ENCODE measurements at places on chromosomes 5 and 9.
A peak's percentile ranks its signal among the peaks of the same experiment; 100 is the strongest.

GRCh38 chr9:69829484-69829883, 8.9 kb downstream of the CFAP95 start:
- DNase-seq = no peak

DNA sequence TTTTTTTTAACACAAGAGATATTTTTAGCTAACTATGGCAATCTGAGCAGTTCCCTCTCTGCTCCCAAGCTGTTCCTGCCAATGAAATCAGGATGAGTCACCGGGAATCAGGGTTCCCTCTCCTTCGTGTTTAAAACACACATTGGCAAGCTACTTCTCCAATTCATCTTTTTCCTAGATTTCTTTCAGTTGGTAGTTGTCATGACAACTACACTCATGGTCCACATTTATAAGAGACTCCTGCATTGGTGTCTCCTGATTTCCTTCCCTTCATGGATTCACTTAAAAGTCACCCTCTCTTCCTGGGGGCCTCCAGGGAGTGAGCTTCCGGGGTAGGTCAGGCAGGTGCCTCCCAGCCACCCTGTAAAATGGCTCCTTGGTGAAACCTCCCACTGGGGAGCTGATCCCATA, 72.3 kb upstream of the NIPAL4 start:
- no peak for DNase-seq

DNA sequence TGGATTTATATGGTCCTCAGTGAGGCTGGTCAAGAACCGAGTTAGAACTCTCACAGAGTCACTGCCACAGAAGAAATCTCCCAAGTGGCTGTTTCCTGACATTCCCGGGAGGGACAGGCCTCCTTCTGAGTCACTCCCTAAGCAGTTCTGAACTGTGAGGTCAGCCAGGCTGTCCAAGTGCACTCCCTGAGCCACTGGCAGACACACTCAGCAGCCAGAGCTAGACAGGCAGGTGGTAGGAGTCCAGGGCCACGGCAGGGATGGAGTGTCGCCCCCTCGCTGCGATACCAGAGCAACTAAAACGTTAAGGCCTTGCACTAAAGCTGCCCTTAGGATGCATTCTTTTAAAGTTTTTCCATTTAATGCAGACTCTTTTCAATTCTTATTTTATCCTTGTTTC, 3.4 kb downstream of the IL4 start:
- no peak for DNase-seq

DNA sequence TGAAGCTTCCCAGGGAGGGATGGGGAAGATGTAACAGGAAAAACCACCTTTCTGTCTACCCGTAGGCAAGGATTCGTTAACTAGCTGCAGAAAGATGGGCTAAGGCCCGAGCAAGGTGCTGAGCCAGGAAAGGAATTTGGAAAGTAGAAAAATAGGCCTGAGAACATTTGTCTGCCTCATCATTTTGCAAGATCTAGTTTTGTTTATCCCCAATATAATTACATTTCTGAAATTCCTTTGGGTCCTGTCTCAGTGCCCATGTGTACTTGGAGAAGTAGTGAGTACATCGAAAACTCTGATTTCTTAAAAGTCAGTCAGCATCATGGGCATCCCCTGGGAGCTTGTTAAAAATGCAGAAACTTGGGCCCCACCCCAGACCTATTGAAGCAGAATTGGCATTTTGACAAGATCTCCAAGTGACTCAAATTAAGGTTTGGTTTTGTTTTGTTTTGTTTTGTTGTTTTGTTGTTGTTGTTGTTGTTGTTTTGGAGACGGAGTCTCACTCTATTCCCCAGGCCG, 52.1 kb upstream of the CEMIP2 start:
- no peak for DNase-seq

DNA sequence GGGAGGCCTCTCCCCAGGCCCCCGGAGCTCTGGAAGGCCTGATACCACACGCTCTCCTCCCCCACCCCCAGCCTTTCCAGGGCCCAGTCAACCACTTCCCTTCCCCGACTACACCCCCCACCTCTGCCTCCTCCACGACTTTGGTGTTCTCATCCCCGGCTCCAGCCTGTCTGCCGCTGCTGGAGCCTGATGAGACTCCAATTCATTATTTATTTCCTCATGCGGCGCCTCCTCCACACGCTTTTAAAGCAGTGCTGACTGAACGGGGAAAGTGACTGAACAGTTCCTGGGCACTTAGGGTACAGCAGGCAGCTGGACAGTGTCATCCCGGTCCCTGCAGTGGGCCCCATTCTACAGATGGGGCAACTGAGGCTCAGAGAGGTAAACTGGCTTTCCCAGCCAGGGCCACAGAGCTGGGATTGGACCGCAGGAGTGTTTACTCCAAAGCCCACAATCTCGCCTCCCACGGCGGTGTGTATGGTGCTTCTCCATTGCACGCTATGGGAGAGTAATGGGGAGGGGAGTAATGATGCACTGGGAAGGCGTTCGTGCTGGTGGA, 15.9 kb upstream of the RPL26L1 start:
- DNase-seq = peak; percentile 40

DNA sequence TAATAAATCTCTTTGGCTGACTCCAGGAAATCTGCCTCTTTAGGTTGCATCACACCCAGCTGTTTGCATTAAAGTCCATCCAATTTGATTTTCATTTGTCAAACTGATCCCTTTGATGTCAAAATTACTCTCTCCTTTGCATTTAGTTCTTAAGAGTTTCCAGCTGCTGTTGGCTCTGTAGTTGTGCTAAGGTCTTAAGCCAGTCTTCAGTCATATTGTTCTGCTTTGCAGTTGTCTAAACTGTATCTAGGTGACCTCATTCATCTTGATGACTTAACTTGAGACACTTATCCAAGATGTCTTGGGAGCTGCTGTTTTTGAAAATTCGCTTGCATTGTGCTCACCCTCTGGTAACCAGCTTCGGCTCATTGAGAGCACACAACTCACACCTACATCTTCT, 386.9 kb upstream of the TLE4 start:
- no peak for DNase-seq

GRCh38 chr5:111747337-111747736, 9.7 kb downstream of the NREP start:
- DNase-seq = no peak

DNA sequence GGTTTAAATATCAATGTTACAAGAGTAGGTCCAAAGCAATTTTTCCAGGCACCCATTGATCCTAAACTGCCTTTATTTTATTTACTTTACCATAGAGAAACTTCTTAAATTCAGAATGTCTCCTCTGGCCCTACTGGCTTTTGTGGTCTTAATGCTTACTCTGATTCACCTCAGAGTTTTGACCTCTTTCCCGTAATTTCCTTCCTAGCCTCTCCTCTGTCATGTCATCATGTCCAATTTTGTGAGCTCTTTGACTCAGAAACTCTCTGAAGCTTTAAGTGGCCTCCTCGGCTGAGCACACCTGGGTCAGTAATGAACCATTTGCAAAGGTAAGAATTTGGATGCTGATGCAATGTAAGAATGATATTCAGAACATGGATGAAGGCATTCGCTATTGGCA, 303.8 kb upstream of the CDH18 start:
- DNase-seq = no peak

DNA sequence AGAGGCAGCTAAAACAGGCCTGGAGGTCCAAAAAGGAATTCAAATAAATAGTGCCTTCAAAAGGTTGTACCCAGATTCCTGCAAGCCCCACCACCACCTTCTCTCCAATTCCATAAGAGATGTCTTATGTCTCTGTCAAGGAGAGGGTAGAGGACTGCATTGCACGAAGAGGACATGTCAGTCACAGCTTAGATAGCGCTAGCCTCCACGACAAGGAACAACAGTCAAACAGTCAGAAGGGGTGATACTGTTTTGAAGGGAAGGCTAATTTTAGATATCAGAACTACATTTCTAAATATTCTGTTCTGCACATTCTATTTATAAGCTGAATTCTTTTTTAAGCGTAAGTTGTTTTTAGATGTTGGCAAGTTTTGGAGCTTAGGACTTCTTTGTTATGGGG, 34.2 kb downstream of the PLAC8L1 start:
- no peak for DNase-seq

- no peak for DNase-seq
These were observed 34.8 kb downstream of the TRPC7 start for GRCh38 chr5:136330353-136331038.

DNA sequence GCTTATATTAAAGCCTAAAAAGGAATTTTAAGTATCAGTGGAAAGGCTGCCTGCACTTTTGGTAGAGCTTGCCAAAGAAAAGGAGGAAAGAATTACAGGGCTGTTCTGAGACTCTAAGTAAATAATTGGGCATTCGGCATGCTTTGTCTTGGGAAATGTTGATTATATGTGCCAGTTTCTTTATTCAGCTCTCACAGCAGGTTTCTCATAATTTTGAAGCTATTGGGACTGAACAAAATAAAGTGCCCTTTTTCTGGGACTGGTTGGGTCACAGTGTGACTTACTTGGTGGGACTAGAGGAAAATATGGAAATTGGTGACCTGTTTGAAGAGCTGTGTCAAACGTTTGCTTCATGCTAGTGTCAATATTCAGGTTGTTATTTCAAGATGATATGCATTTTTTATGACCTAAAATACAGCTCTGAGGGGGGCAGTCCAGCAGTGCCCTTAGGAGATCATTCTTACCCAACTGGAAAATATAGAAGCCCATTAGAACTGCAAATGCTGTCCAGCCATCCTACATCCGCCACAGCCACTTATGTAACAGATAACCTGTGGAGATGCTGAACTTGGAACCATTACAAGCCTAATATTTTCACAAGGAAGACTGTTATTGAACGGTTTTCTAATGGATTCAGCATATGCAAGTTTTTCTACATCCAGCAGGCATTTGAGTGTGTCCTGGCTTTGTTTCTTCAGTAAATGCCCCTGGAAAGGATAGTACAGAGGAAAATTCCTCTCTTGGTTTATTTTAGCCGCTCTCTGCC, 122.4 kb downstream of the SNCAIP start:
- no peak for DNase-seq

GRCh38 chr9:38058452-38059232, 10.4 kb downstream of the SHB start:
- no peak for DNase-seq

DNA sequence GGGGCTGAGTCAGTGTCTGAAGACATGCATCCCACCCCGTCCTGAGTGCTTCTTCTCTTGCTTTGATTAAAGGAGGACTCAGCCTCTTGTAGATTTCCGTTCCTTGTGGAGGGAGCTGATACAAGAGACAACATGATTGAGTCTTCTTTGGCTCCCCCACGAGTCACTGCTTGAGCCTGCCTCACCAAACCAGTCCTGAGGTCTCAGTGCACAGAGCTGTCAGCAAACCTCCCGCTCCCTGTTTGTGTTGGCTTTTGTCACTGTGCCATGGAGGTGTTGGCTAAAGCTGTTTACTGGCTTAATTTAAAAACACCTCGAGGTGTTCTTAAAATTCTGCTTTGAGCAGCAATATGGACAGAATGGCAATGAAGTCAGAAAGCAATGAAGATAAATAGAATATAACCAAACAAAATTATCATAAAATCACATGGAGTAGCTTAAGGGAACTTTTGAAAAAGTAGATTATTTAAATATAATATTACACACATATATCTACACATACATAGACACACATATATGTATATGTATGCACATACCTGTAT, 234.1 kb upstream of the ANKRD55 start:
- no peak for DNase-seq

- no peak for DNase-seq
These were observed 8.3 kb upstream of the SUSD3 start for GRCh38 chr9:93050231-93050630.

DNA sequence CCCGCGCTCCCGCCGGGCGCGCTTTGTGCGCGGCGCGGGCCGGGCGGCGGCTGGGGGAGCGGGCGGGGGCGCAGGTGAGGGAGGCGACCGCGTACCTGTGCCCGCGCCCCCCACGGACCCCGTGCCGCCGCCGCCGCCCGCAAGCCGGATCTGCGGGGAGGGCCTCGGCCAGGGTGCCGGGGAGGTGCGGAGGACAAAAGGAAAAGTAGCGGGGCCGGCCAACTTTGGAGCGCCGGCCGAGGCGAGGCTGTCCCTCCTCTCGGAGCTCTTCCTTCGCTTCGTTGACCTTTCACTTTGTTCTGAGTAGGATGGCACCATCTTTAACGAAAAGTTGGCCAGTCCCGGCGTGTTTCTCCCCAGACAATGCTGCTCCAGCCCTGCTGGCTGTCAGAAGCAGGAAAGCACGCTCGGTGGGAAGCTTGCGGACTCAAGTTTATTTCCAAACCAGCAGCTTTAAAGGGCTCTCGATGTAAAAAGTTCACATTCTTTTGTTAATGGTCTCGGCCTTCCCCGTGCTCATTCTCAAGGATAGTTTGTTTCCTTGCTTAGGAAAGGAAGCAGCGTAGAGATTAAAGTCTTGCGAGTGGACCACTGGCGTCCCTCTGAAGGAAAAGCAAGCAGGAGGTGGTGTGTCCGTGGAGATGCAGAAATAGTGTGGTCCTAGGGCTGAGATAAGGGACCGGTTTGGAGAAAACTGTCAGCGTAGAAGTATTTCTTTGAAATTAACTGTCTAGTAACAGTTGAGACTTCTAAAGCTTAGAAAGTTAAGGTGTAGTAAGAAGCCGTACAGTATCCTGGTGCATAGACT, 639 bp downstream of the EHMT1 start:
- DNase-seq = peak; percentile 57

GRCh38 chr9:4678679-4679267, 596 bp upstream of the CDC37L1 start:
- DNase-seq = peak; percentile 42

DNA sequence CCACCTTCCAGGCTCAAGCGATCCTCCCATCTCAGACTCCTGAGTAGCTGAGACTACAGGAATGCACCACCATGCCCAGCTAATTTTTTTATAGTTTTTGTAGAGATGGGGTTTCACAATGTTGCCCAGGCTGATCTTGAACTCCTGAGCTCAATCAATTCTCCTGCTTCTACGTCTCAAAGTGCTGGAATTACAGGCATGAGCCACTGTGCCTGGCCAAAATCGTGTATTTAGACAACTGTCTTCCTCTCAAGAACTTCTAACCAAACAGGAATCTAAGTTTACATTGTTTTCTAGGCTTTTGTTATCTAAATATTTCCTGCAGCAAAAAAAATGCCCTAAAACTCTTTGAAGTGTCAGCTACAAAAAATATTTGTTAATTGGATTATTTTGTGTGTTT, 78.8 kb downstream of the NLN start:
- DNase-seq = no peak

- no peak for DNase-seq
These were observed 570.6 kb upstream of the ZNF608 start for GRCh38 chr5:125316915-125317535.

- no peak for DNase-seq
These were observed 612.0 kb upstream of the CLINT1 start for GRCh38 chr5:158470764-158471534.
